ENCODE measurements at places on chromosomes 1 and 21.
A peak's percentile ranks its signal among the peaks of the same experiment; 100 is the strongest.

DNA sequence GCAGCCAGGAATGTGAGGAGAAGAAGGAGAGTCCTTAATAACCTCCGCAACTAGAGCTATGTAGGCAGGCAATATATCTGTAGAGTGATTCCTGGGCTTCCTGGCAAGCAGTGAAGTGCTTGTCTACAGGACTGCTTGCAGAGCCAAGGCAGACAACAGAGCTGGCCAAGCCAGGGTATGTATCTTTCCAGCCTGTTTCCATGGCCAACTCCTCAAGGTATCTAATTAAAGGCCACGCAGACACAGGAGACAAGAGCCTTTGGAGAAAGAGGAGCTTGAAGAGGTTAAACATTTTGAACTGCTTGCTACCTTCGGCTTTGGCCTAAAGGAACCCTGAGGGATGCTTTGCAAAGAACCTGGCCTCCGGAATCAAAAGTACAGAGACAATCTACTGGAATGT is 137.4 kb downstream of the PIGK start:
- DNase-seq, result no peak

- DNase-seq, result no peak
These were observed 93.9 kb downstream of the NID1 start for GRCh38 chr1:235971020-235971419.

- DNase-seq, result peak; percentile 13
These were observed 18.7 kb upstream of the WARS2 start for GRCh38 chr1:119159111-119159510.

GRCh38 chr1:201286445-201286844 is 3.1 kb downstream of the PKP1 start:
- DNase-seq, result no peak

DNA sequence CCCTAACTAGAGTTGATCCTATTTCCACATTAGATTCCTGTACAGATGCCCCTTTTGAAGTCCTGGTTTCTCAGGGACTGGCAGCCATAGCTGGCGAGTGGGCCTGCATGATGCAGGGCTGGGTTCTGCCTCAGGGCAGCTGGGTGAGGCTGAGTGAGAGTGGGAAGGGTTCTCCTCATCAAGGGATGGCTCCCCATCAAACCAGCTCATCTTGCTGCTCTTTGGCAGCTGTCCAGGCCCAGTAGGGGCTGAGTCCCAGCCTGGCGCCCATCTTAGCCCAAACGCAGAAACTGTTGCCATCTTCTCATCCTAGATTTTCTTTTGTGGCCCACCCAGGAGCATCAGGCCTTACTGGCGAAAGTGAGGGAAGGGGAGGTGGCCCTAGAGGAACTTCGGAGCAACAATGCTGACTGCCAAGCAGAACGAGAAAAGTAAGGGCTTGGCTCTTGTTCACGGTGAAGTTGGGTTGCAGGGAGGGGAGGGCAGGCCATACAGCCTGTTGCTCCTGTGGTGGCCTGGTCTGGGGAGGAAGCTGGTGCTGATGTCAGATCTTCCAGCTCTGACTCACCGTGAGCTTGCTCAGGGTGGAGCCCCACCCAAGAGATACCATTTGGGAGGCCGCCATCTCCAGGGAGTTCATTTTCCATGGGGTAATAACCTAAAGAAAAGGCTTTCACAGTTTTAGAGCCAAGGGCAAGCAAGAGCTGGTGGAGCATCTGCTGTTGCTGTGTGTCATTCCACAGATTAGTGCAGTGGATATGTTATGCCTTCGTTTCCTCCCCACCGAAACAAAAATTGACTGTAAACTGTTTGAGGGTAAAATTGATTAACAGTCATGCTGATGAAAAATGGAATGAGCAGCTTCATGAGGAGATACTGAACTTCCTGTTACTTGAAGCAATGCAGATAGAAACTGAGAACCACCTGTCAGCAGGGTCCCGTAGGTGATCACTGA is 34.7 kb downstream of the TUFT1 start:
- no peak for DNase-seq

- peak; percentile 37 for DNase-seq
These were observed 13.0 kb downstream of the INAVA start for GRCh38 chr1:200907611-200908097.

DNA sequence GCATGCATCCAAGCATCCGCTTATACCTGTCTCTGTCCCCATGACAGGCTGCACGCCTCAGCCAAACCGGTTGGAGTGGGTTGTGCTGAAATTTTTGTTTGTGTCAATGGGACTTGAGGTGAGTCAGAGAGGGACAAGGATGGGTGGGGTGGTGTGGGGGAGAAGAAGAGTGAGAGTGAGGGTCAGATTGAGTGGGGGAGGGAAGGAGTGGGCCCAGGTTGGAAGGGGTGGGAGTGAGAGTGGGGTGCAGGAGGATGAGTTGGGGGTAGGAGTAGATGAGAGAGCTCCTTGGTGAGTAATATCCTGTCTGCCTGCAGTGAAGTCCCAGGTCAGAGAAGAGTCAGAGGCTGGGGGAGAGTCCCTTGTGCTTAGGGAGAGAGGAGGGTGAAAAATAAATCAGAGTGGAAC is 3.3 kb upstream of the NECTIN4 start:
- DNase-seq, result no peak

DNA sequence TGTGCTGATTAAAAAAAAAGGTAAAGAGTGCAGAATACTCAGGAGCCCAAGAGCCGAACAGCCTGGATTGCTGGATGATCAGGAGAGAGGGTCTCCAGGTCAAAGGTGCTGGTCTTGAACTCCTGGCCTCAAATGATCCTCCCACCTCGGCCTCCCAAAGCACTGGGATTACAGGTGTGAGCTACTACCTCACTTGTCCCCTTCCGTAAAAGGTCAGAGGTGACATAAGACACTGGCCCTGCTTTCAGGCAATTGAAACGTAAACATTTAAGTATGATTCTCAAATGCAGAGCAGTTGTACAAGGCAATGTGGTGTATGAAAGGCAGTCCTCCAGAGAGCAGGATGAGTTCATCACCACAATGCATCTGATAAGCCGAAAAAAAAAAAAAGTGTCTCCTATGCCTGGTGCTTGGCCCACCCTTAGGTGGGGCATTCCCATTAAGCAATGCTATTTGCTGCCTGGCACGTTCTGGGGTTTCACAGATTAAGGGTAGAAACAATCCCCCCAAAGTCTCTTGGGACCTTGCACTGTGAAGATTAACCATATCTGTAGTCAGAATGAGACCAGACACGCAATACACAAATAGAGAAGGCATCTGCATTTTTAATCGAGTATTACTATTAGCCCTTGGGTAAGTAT is 47.7 kb downstream of the PARP1 start:
- no peak for DNase-seq

GRCh38 chr21:41616031-41616591 is 108.2 kb upstream of the TMPRSS2 start:
- peak; percentile 77 for DNase-seq

DNA sequence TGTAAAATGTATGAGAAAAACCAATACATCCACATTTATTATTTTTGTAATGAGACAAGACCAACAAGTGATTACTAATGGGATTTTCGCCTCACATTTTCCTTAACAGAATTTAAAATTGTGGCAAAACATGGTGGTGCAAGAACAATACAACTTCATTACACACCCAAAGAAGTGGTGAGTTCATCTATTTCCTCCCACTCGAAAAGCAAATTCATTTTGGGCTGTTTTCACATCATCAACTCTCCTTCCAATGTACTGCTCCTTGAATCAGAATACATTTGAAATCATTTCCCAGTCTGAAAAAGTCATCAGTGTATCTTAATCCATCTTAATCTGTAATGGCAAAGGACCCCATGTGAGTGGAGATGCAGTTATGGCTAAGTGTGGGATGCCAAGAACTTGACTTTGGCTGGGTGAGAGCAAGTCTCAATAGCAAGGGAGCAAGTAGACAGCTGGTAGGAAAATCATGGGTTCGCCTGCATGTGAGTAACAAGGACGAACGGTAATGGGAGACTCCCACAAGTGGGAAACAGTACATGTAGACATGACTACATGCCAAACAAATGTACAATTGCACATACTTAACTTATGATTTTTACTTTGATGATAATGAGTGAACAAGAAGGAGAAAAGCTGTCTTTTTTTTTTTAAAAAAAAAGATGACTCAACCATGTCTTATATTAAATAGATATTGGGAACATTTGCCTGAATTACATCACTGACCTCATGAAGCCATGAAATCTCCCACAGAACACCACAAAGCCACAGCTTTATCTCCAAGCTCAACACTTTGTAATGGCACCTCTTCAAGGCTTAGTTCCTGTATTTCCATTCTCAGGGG is 46.0 kb downstream of the RUNX1 start:
- peak; percentile 89 for DNase-seq

DNA sequence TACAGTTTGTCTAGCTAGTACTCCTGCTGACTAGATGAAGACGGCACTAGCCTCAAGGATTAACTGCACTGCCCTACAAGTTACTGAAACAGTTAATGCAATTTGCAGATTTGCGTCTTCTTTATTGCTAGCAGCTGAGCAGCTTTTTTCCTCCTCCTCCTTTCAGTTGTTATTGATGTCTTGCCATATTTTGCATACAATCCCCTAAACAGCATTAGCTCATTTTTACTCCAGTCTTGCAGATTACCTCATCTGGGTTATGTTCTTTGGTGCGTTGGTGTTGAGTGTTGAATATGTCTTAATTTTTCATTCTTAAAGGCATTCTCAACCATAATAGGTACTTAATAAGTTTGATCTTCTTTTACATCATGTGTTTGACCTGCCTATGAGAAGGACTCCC is 363.4 kb upstream of the LYPLAL1 start:
- DNase-seq, result peak; percentile 41

DNA sequence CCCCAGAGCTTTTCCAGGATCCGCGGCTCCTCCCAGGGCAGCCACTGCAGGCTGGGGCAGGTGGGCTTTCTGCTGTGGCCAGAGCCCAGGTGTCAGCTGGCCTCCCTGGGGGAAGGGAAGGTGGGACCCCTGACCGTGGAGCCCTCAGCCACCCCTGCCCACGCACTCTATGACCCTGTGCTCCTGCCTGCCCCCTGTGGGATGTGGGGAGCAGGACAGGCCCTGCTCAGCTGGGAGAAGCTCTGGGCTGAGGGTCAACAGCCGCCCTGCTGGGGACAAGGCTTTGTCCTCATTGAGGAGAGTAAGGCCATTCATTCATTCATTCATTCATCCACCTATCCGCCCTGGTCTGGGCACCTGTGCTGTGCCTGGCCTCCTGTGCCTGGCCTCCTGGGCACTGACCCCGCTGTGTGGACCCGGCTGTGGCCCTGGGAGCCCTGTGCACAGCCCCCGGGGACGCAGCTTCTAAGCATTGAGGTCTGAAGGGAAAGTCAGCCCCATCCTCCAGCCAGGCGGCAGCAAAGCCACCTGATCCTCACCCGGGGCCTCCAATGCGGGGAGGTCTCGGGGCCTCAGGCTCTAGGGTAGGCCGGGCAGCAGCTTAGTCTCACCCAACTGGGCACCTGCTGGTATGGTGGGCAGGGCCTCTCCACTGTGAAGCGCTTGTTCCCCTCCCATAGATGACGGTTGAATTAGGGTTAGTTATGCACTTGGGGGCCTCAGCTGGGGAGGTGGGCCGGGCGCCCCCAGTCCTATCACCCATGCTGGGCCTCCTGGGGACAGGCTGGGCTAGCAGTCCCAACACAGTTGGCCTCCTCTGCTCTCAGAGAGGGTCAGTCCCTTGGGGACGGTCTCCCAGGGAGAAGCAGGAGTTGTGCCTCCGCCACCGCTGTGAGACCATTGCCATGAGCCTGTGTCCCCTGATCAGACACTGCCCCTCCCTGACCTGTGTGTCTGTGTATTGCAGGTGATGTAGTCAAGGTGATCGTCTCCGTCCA is 6.0 kb downstream of the TNFRSF14 start:
- DNase-seq, result no peak

DNA sequence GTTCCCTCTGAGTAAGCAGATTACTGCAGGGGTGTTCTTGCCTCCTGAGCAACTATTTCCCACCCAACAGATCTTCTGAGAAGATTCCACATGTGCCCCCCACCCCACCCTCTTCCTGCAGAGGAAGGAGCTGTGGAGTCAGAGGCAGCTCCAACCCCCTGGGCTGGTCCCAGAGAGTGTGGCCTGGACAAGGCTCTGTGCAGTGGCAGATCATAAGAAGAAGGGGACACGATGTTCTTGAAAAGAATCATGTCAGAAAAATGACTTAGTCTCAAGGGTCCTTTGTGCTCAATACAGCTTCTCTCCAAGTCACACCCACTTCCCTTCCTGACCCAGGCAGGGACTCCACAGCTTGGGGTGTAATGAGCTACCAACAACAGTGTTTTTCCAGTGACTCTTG is 95.2 kb downstream of the SYF2 start:
- DNase-seq, result no peak

- no peak for DNase-seq
These were observed 11.8 kb downstream of the NFASC start for GRCh38 chr1:204882479-204882878.

DNA sequence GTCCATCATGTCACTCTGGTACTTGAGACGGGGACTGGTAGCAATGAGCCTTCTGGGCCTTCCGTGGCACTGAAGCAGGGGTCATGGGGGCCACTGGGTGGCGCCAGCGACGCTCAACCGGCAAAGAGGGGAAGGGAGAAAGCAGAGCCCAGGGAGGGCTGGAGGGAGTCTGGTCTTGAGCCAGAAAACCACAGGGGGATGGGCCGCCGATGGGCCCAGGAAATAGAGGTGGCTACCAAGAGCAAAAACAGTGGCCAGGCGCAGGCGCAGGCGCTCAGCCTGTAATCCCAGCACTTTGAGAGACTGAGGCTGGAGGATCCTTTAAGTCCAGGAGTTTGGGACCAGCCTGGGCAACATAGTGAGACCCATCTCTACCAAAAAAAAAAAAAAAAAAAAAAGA is 21.8 kb downstream of the EXOC8 start:
- DNase-seq, result no peak

- no peak for DNase-seq
These were observed 9.2 kb downstream of the KCNJ6 start for GRCh38 chr21:37907076-37907475.

DNA sequence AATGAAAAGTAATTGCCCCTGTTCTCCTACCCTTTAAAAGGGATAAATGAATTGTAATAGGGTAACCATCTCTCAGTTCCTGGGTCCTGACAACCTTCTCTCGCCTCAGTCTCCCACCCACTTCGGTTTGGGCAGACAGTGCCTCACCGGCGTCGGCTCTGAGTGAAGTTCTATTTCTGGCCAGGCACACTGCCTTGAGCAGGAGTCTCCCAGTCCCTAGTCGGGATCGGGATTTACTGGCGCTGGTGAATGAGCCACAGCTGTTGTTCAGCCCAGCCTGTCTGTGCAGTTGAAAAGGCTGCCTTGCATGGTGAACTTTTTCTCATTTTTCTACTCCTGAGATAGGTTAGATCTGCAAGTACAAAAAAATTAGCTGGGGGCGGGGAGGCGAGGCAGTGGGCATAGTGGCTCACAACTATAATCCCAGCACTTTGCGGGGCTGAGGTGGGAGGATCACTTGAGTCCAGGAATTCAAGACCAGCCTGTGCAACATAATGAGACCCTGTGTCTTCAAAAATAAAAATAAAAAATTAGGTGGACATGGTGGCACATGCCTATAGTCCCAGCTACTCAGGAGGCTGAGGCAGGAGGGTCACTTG is 7.4 kb downstream of the PLEKHM2 start:
- DNase-seq, result no peak

- DNase-seq, result no peak
These were observed 59.9 kb downstream of the ARHGEF10L start for GRCh38 chr1:17599291-17599953.
